Activated CD4-positive, alpha-beta T cell treated with anti-CD3 and anti-CD28 coated beads, Interleukin-2, amount 10 ng/mL, durations not matched to agents 7 days and 5 days (primary cell): ENCODE measurements at places on chromosomes 11 and 22. TPM values are rescaled to one million over a fixed set of nuclear protein-coding genes. Genes with fewer than 3 reads are reported as not detected.

TSPAN18 gene
- total RNA-seq, result 22.9 TPM

DNA sequence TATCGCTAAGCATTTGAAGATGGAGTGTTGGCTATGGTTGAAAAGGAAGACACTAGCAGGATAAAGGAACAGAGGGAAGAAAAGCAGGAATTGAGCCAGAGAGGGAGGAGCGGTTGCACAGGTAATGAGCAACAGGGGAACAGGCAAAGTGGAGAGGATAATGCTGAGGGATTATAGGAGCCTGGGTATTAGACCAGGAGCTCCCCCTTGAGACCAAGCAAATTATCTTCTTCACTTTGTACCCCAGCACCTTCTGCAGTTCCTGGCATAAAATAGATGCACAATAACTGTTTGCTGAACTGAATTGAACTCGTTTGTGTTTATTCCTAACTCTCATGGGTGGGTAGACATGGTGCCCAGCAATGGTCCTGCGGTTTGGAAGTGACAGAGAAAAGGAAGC is 54.6 kb upstream of the OR5P2 start:
- H3K27ac ChIP-seq, result no peak overlapping the region
- DNase-seq, result no peak
- H3K27me3 ChIP-seq, result no peaks in the 10 kb centered on the region
- no peak overlapping the region for H3K4me3 ChIP-seq
- H3K36me3 ChIP-seq, result no peaks in the 10 kb centered on the region
- no peaks in the 10 kb centered on the region for H3K4me1 ChIP-seq

DNA sequence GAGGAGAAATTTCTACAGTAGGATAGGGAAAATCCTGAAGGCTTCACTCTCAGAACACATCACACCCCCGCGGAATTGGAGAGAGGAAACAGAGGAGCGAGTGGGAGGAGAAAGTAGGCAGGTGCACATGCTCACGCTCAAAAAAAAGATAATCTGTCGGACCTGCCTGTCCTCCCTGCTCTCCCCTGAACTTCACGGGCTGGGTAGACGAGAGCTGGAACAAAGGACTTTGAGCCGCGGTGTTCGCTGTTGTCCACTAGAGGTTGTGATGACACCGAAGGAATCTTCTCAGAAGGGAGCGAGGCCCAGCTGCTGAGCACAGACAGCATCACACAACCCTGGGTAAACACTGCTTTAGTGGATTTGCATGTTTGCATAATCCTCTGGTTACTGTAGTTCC is 5.0 kb downstream of the SEZ6L start:
- no peaks in the 10 kb centered on the region for H3K36me3 ChIP-seq
- H3K27me3 ChIP-seq, result peaks cover 35% of the 10 kb centered on the region
- DNase-seq, result no peak
- no peak overlapping the region for H3K27ac ChIP-seq
- no peaks in the 10 kb centered on the region for H3K4me1 ChIP-seq

TBX10 gene
- total RNA-seq, result not detected

- H3K36me3 ChIP-seq, result no peaks in the 10 kb centered on the region
- peaks cover 2% of the 10 kb centered on the region for H3K4me1 ChIP-seq
- peak; percentile 16 for DNase-seq
- no peak overlapping the region for H3K4me3 ChIP-seq
- no peak overlapping the region for H3K27ac ChIP-seq
Measured at GRCh38 chr11:33362051-33362910, 105.1 kb downstream of the HIPK3 start.

DNA sequence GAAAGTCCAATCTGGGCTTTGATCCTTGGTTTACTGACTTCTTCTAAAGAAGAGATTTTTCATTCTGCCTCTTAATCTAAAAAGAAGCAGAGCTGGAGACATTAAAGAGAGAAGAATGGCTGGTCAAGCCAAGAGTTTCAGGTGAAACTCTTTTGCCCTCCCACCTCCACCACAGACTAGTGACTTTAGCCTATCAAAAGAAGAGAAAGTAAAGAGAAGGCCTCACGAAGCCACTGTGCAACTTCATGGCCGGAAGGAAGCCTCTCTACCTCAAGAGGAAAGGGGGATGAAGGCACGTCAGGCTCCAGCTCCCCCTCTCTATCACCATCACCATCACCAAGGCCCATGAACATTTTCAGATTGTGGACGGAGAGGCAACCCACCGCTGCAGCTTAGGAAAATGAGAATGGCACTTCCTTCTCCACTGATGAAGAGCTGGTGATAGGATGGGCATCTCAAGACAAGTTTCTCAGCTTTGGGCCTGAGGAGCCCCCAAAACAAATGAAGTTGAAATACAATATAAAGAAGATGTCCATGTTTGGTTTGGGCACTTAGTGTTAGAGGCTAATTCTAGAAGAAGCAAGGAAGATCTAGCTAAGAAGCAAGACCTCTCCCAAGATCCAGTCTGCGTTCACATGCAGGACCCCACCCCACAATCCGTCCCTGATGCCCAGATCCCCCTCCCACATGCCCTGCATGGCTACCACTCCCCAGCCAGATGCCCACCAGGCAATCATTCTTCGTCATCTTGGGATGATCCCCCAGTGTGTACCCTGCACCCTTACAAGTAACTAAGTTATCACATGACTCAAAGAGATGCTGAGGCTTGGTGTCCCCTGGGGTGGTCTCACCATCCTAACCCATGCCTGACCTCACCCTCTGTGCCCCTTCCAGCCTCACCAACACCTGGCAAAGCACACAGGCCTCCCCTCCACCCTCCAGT is 52.6 kb downstream of the IGSF9B start:
- H3K36me3 ChIP-seq, result peaks cover 39% of the 10 kb centered on the region
- H3K27me3 ChIP-seq, result no peaks in the 10 kb centered on the region
- H3K27ac ChIP-seq, result no peak overlapping the region
- DNase-seq, result no peak

- no peak for DNase-seq
- H3K36me3 ChIP-seq, result no peaks in the 10 kb centered on the region
Measured at GRCh38 chr11:59894616-59895015, 16.0 kb downstream of the OOSP3 start.
